ENCODE measurements at places on chromosomes 5 and 9.

- DNase-seq, result no peak
These were observed 39.9 kb upstream of the OLFM1 start for GRCh38 chr9:135047521-135047920.

GRCh38 chr5:143409926-143410325, 6.4 kb upstream of the NR3C1 start:
- DNase-seq, result no peak

DNA sequence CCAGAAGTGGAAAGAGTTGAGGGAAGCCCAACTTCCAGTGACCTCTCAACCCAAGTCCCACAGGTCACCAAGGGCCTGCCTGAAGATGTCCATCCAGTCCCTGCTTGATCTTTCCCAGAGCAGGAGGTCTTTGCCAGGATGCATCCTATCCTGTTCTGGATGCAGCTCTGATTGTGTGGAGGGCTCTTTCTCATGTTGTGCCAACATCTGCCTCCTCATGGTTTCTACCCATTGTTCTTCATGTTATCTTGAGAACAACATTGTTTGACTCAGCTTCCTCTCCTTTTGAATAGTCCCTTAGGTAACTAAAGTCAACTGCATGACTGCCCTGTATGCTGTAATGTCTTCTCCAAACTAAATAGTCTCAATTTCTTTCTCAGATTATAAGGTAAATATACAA, 169.3 kb downstream of the CCDC192 start:
- DNase-seq, result no peak

DNA sequence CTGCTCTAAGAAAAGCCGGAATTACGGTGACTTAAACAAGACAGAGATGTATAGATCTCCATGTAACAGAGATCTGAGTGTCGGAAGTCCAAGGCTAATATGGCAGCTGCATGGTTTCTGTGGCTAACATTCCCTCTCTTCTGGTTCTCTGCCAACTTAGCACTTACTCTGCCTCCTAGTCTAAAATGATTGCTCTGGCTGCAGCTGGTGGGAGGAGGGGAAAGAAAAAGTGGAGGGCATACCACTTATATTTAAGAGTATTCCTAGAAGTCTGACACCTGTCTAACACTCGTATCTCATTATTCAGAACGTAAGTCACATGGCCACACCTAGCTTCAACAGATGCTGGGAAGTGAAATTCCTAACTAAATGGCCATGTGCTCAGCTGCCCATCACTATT, 551.5 kb upstream of the TLE4 start:
- no peak for DNase-seq

DNA sequence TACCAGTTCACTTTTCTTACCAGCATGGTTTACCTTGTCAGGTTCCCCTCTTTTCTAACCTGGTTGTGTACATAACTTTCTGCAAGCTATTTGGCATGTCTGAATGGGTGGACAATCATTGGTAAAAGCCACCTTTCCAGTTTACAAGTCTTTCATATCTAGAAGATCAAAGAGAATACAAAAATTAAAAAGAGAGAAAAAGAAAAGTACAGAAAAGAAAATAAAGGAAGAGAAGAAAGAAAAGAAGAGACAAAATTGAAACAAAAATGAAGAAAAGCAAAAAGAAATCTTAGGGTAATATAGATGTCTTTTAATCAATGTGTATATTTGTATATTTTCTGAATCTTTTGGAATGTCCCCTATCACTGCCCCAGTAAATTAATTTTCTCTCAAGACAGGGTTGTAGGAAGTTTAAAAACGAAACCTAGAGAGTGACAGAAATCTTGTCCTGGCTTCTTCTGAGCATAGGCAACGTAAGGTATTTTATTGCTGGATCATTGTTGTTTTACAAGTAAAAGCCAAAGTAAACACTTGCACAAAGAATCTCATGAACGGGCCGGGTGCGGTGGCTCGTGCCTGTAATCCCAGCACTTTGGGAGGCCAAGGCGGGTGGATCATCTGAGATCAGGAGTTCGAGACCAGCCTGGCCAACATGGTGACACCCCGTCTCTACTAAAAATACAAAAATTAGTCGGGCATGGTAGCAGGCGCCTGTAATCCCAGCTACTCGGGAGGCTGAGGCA, 98.7 kb upstream of the IFNE start:
- DNase-seq, result no peak

GRCh38 chr9:96163161-96163560, 138.8 kb downstream of the HSD17B3 start:
- DNase-seq, result no peak

DNA sequence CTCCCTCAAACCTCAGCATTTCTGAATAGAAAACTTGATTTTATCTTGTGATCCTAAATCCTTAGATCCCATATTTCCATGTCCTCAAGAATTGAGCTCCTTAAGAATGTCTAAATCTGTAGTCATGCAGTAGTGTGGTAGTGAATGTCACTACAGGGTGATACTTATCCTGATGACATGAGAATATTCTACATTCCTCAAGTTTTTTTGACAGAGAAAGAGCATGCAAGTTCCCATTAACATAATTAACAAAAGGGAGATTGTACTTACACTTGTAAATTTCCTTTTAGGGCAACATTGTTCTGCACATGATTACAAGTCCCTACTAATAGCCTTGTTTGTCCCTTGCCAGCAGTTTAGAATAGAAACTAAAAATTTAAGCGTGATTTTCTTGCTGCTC, 352.3 kb downstream of the PTPRD start:
- DNase-seq, result no peak

- no peak for DNase-seq
These were observed 16.3 kb downstream of the FBXW11 start for GRCh38 chr5:171989946-171990712.

GRCh38 chr5:123036391-123037103, at the start of gene PPIC:
TSS of gene PPIC (minus strand) at chr5:123036725. CDS start at chr5:123036625, 100 bp downstream.
- DNase-seq, result peak; percentile 77

- no peak for DNase-seq
These were observed 4.7 kb upstream of the GLRX start for GRCh38 chr5:95826949-95827891.

DNA sequence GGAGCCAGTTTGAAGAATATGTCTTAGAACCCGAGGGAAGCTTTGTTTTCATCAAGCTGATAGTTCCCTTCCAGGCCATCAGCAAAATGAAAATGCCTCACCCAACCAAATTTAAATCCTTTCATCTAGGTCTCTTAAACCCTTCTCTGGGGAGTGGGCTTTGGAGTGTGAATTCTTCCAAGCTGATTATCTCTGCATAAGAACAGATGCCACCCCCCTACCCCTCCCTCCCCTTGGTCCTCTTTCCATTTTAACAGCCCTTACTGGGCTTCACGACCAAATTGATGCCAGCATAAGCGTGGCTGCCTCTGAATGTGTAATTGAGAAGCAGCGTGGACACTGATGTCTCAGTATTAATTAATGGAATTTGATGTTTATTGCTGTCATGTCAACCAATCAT, 509.7 kb upstream of the CLINT1 start:
- DNase-seq, result no peak

GRCh38 chr9:124251204-124251603, 6.5 kb upstream of the NEK6 start:
- DNase-seq, result no peak

DNA sequence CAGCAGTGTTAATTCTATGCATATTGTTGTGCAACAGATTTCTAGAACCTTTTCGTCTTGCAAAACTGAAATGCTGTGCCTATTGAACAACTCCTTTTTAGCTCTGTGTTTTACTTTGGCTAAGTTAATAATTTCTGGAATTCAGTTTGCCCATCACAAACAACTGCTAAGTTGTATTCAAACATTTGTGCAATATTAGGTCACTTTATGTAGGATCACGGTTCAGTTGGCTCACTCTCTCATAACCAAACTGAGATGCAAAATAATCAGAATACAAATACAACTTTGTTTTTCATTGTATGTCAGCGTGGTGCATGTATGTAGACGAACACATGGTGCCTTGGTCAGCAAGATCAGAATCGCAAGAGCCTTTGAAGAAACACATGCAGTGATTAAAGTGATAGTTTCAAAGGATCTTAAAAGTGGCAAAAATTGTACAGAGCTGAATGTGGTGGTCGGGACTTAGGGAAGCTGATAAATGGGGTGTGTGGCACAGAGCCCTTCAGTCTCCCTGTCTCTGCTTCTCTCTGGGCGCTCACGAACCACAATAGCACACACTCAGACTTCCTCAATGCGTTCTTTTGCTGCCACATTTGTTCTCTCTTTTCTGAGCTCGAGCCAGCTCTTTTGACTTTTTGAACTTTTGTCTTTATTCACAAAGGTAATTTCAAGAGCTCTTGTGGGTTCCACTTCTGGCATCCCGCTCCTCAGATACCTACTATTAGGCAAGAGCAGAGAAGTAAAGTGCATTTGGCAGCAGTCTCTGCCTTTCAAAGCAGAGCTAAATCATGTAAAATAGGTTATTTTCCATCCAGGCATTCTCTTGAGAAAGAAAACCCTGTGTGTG, 112.4 kb upstream of the CTSL start:
- DNase-seq, result peak; percentile 30

- no peak for DNase-seq
These were observed 220.5 kb downstream of the GLIS3 start for GRCh38 chr9:4079346-4079745.

GRCh38 chr9:20095430-20096092, 306.7 kb upstream of the SLC24A2 start:
- no peak for DNase-seq

DNA sequence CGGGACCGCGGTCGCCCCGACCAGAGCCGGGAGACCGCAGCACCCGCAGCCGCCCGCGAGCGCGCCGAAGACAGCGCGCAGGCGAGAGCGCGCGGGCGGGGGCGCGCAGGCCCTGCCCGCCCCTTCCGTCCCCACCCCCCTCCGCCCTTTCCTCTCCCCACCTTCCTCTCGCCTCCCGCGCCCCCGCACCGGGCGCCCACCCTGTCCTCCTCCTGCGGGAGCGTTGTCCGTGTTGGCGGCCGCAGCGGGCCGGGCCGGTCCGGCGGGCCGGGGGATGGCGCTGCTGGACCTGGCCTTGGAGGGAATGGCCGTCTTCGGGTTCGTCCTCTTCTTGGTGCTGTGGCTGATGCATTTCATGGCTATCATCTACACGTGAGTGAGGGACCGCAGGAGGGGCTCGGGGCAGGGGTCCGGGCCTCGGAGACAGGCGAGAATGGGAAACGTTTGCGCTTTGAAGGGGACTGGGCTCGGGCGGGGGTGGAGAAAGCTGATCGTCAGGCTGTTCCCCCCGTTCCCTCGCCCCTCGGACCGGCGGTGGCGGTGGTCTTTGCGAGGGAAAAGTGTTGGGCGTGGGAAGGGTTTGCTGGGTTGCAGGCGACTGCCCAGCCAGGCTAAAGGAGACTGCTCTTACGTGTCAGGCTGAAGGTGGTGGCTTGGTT, 457 bp downstream of the UGCG start:
- DNase-seq, result no peak

GRCh38 chr5:124706051-124706450, 40.4 kb downstream of the ZNF608 start:
- DNase-seq, result no peak

- no peak for DNase-seq
These were observed 103.2 kb downstream of the NR2F1-AS1 start for GRCh38 chr5:93477816-93478215.

- DNase-seq, result no peak
These were observed 90.0 kb upstream of the RORB start for GRCh38 chr9:74407166-74407565.

DNA sequence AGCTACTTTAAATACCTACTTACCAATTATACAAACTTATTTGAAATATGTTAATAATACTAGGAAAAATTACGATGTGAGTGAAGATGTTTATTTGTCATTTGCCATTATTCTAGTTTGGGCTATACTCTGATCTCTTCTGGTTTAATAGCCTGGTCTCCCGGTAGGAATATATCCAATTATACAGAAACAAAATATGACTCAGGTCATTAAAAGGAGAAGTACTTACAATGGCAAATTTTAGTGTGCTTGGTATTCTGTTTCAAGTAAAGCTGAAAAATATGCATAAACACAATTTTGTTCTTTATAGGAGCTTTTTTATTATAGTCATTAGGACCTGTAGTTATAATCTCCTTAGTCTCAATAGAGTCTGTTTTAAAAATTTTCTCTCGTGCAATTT, 176.8 kb downstream of the SLCO4C1 start:
- DNase-seq, result no peak

- peak; percentile 15 for DNase-seq
These were observed 33.9 kb downstream of the MRPS30 start for GRCh38 chr5:44842496-44843282.

- DNase-seq, result no peak
These were observed 20.3 kb upstream of the TOR2A start for GRCh38 chr9:127755061-127756060.

- no peak for DNase-seq
These were observed 78.8 kb downstream of the SNX24 start for GRCh38 chr5:122924203-122924602.

DNA sequence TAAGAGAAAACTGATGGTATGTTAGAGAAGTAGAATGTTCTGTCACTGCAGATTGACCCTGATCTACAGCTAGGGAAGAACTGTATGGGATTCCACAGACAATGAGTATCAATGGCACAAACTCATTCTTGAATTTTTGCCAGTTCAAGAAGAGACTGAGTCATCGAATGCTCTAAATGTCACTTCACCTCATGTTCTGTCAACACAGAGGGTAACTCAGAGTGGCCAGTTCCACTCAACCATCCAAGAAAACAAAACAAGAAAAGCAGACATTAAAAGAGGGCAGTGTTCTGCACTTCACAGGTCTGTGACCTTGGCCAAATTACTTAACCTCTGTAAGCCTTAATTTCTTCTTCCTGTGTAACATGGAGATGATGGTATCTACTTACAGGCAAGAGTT, 132.2 kb upstream of the HMHB1 start:
- peak; percentile 24 for DNase-seq

DNA sequence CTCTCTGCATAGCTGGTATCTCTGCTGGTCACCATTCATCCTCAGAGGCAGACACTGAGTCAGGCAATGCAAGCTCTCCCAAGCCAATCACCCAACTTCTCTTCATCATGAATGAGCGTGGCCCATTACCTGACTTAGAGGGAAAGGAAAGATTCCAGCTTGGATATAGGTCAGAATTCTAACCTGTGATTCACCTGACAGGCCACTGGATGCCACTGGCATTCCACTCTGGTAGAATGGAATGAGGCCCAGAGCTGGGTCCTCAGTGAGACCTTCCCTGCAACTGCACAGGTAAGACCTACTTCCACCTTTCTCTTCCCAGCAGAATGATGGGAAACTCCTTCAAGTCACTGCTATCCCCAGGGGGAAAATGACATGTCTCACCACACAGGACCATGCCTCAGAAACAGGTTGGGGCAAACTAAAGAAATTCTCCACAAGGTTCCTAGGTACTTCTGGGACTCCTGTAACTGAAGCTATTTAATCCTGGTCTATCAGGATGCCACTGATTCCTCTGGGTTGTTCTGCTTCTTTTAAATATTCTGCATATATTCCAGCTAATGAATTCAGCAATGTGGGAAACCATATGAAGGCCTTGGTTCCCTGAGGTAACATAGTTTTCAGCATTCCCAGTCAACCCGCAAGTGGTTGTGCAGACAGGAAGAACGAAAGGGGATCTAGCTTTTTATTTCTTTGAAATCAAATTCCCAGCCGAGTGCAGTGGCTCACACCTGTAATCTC, 62.0 kb downstream of the SUSD1 start:
- DNase-seq, result peak; percentile 95

- no peak for DNase-seq
These were observed 86.5 kb downstream of the ANGPTL2 start for GRCh38 chr9:127035948-127036347.
